Activated CD4-positive, alpha-beta T cell treated with anti-CD3 and anti-CD28 coated beads for 36 hours (primary cell): ENCODE measurements at places on chromosomes 16 and 17.

DNA sequence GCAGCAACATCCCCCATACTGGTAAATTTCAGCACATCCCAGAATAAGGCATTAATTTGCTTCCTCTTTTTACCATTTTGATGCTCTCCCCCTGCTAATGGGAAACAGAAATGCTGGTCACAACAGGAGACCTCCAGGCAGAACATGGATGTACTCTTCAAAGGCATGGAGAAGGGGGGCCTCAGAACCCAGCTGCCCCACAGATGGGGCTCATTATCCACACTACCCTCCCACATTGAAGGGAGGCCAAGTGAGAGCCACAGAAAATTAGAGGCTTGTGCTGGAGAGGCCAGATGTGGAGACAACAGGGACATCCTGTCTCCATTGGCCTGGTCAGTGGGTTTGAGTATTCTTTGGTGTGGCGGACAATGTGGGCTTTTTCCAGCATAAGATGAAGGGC lies 150.1 kb upstream of the CDH11 start:
- no peaks in the 10 kb centered on the region for H3K4me1 ChIP-seq
- H3K27ac ChIP-seq: no peak overlapping the region
- no peaks in the 10 kb centered on the region for H3K36me3 ChIP-seq
- H3K4me3 ChIP-seq: no peak overlapping the region

- DNase-seq: peak; percentile 98
- peaks cover 28% of the 10 kb centered on the region for H3K4me1 ChIP-seq
- H3K4me3 ChIP-seq: peak within 1 kb of the TSS; percentile 100
- H3K27me3 ChIP-seq: no peaks in the 10 kb centered on the region
- H3K36me3 ChIP-seq: peaks cover 14% of the 10 kb centered on the region
Observed at GRCh38 chr16:2682209-2683021, at the start of gene KCTD5. Gene KCTD5 (plus strand): TSS chr16:2682523. CDS start chr16:2682549, 26 bp downstream.

DNA sequence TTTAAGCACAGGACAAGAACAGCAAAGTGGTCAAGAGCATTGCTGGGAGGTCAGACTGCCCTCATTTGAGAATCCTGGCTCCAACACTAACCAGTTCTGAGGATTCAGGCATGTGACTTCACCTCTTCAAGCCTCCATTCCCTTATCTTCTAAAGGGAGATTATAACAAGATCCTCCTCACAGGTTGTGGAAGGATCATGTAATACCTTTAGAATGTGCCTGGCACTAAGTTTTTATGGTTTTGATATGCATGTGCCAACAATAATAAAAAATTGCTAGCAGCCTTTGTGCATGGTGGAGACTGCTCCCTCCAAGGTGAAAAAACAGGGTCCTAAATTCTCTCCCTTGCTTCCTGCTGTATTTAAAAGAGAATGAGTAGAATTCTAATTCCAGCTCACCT lies 36.0 kb upstream of the ADAMTS18 start:
- no peak overlapping the region for H3K27ac ChIP-seq
- H3K4me1 ChIP-seq: no peaks in the 10 kb centered on the region
- no peak overlapping the region for H3K4me3 ChIP-seq

DNA sequence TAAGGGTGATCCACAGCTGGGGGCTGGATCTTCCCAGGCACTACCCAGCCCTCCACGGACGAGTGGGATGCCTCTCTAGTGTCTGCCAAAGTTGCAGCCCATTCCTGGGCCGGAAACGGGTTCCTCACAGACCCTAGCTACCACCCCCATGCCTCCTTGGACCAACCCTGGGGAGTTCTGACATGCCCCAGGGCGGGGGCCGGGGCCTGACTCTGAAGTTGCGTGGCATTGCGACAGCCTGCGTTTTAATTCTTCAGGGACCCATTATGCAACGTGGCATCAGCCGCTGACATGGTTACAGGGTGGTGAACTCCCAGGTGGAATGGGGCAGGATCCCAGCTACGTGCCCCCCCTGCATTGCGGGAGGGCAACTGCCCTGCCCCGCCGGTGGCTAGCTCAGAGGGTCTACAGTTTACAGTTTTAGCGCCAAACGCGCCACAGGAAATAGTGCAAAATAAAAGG lies 2.7 kb downstream of the CBX4 start:
- H3K27me3 ChIP-seq: peaks cover 14% of the 10 kb centered on the region
- no peak overlapping the region for H3K27ac ChIP-seq
- DNase-seq: no peak
- peak overlapping the region; percentile 92 for H3K4me3 ChIP-seq
- H3K36me3 ChIP-seq: peaks cover 14% of the 10 kb centered on the region
- peaks cover 41% of the 10 kb centered on the region for H3K4me1 ChIP-seq

DNA sequence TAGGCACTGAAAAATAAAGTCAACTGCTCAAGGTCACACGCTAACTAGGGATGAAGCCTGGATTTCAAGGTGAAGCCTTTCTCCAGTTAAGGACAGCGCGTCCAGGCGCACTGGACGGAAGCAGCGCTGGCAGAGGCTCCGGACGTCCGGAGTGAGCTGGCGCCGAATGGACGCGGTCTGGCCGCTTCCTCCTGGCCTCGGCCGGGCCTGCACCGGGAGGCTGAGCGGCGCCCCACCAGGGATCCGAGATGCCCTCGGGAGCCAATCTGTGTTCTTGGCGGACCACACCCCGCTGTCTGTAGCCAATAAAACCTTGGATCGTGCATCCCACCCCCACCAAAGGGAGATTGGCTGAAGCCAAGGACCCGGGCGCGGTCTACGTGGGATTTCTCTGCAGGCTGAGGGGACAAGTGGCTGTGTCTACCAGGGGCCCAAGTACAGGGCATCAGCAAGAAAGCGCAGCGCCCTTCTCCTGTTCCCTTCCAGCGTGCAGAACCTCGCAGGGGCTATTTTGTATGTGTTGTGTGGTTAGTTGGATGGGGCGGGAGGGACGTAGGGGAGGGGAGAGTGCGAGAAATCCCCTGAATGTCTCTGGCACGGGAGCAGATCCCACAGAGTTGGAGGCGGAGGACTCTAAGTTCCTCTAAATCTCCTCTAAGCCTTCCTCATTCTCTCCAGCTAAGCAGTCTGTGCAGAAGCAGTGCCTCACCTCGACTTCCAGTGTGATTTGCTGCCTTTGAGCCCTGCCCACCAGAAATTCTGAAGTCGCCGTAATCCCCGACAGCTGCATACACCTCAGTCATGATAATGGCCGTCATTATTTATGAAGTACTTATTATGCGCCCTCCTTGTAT lies 2.5 kb upstream of the AKAP10 start:
- no peak overlapping the region for H3K4me3 ChIP-seq
- peaks cover 30% of the 10 kb centered on the region for H3K4me1 ChIP-seq
- DNase-seq: no peak
- H3K36me3 ChIP-seq: peaks cover 23% of the 10 kb centered on the region

GRCh38 chr17:34265711-34266110 lies 4.3 kb upstream of the CCL7 start:
- no peak overlapping the region for H3K27ac ChIP-seq
- no peaks in the 10 kb centered on the region for H3K36me3 ChIP-seq

DNA sequence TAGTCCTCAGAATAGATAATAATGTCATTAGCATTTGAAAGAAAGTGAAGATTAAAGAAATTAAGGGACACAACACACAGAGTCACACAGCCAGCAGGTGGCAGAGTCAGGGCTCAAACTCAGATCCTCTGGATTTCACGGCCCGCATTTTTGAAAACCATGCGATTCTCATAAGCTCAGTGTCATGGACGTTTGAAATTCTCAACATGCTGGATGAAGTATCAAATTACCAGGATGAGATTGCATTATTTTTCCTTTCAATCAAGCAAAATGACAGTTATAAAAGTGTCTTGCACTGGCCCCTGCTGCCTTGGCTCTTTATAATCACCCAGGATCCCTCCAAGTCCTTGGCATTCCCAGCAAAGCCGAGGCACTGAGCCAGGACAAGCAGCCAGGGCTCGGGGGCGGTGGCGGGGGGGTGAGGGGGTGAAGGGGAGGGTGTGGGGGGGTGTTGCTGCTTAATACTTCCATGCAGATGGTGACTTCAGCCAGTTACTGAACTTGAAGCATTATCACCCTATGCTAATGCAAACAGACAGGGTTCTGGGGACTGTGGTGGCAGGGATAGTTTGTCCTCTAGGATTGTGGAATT lies 6.6 kb upstream of the BMERB1 start:
- H3K4me3 ChIP-seq: no peak overlapping the region
- no peaks in the 10 kb centered on the region for H3K36me3 ChIP-seq
- H3K27me3 ChIP-seq: peaks cover 3% of the 10 kb centered on the region
- peak; percentile 78 for DNase-seq

DNA sequence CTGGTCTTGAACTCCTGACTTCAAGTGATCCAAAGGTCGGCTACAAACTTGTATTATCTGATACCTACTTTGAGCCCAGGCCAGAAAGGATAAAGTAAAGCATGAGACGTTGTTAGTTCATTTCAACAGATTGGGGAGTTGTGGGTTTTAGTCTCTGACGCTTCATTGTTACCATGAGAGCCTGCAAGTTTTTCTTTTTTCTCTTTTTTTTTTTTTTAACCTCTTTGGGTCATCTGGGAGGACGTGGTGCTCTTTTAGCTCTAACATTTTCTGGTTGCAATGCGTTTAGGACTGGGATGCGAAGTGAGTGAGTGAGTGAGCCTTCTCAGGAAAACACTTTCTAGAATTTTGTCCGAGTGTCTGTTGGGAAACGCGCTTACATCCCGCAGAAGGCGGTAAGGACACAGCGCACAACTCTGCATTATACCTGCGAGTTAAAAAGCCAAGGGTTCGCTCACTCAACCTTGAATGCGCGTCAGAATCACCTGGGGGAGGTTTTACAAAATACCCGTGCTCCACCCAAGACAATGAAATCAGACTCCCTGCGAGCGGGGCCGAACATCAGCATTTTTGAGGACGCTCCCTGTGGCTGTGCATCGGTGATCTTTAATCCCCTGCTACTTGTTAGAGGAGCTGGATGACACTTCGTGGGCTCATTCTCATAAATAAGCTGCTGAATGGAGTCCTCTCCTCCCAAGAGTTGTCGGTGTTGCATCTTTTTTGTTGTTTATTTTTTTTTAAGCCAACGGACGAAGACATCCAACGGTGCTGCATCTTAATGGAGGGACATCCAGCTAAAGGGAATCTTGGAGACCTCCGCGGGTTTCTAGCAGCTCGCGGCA lies 629 bp upstream of the RNF135 start:
- H3K27me3 ChIP-seq: peaks cover 9% of the 10 kb centered on the region
- peaks cover 36% of the 10 kb centered on the region for H3K4me1 ChIP-seq
- DNase-seq: peak; percentile 71
- peak overlapping the region; percentile 93 for H3K4me3 ChIP-seq
- H3K36me3 ChIP-seq: peaks cover 18% of the 10 kb centered on the region

DNA sequence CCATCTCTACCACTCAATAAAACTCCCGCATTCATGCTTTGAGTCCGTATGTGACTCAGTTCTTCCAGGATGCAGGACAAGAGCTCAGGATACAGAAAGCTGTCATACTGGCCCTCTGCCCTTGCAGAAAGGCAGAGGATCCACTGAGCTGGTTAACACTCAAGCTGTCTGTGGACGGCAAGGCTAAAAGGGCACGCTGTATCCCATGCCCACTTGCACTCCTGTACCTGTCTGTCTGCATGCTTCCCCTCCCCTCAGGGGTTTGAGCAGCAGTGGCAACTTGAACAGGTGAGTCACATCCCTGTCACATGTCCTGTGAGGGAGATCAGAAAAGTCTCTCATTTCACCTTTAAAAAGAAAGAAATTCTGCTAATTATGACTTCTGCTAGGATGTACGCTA lies 293.8 kb downstream of the HS3ST3B1 start:
- no peak overlapping the region for H3K27ac ChIP-seq
- H3K36me3 ChIP-seq: no peaks in the 10 kb centered on the region
- peaks cover 13% of the 10 kb centered on the region for H3K4me1 ChIP-seq
- peaks cover 11% of the 10 kb centered on the region for H3K27me3 ChIP-seq
- H3K4me3 ChIP-seq: no peak overlapping the region
- no peak for DNase-seq

DNA sequence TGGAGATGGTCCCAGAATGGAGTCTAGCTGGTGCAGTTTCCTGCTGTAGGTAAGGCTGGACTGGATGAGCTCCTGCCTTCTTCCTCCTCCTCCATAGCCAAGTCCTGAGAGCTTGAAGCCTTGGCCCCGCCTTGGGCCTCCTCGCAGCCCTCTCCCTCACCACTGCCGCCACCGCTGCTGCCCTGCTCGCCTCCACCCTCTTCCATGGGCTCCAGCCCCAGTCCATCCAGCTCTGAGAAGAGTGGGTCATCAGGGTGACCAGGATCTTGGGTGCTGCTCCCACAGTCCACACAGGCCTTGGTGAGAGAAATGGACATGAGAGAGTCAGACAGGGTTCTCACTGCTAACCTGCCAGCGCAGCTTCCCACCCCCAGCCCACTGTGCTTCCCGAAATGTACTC lies 11.2 kb downstream of the PER1 start:
- H3K27me3 ChIP-seq: no peaks in the 10 kb centered on the region
- no peak overlapping the region for H3K27ac ChIP-seq
- H3K4me1 ChIP-seq: no peaks in the 10 kb centered on the region

GRCh38 chr17:81371910-81372760 lies 23.1 kb upstream of the BAHCC1 start:
- no peaks in the 10 kb centered on the region for H3K36me3 ChIP-seq
- DNase-seq: no peak
- no peak overlapping the region for H3K27ac ChIP-seq
- H3K4me3 ChIP-seq: no peak overlapping the region
- no peaks in the 10 kb centered on the region for H3K4me1 ChIP-seq

- H3K4me1 ChIP-seq: peaks cover 22% of the 10 kb centered on the region
- no peak for DNase-seq
- H3K27ac ChIP-seq: no peak overlapping the region
- no peaks in the 10 kb centered on the region for H3K27me3 ChIP-seq
- H3K4me3 ChIP-seq: no peak overlapping the region
- peaks cover 4% of the 10 kb centered on the region for H3K36me3 ChIP-seq
Observed at GRCh38 chr17:4994081-4994595, 3.2 kb downstream of the INCA1 start.

GRCh38 chr17:7475764-7476422 lies 3.5 kb downstream of the ZBTB4 start:
- no peak overlapping the region for H3K4me3 ChIP-seq
- H3K36me3 ChIP-seq: peaks cover 10% of the 10 kb centered on the region
- H3K27me3 ChIP-seq: no peaks in the 10 kb centered on the region
- peak; percentile 34 for DNase-seq
- peak overlapping the region; percentile 75 for H3K27ac ChIP-seq
- H3K4me1 ChIP-seq: peaks cover 55% of the 10 kb centered on the region

GRCh38 chr17:65487161-65487560 lies 74.3 kb downstream of the AXIN2 start:
- peaks cover 5% of the 10 kb centered on the region for H3K27me3 ChIP-seq
- no peaks in the 10 kb centered on the region for H3K4me1 ChIP-seq
- no peaks in the 10 kb centered on the region for H3K36me3 ChIP-seq
- no peak overlapping the region for H3K27ac ChIP-seq
- H3K4me3 ChIP-seq: no peak overlapping the region

GRCh38 chr16:80260906-80261311 lies 279.9 kb upstream of the DYNLRB2 start:
- H3K4me3 ChIP-seq: no peak overlapping the region
- no peak overlapping the region for H3K27ac ChIP-seq
- H3K27me3 ChIP-seq: peaks cover 17% of the 10 kb centered on the region
- H3K4me1 ChIP-seq: peaks cover 3% of the 10 kb centered on the region

GRCh38 chr17:2690165-2691068 lies 21.1 kb downstream of the CLUH start:
- no peak overlapping the region for H3K27ac ChIP-seq
- DNase-seq: no peak
- no peak overlapping the region for H3K4me3 ChIP-seq
- peaks cover 22% of the 10 kb centered on the region for H3K36me3 ChIP-seq
- H3K27me3 ChIP-seq: no peaks in the 10 kb centered on the region

GRCh38 chr16:87185308-87185707 lies 131.9 kb downstream of the C16orf95 start:
- H3K36me3 ChIP-seq: no peaks in the 10 kb centered on the region
- H3K4me1 ChIP-seq: no peaks in the 10 kb centered on the region
- peaks cover 5% of the 10 kb centered on the region for H3K27me3 ChIP-seq
- no peak overlapping the region for H3K4me3 ChIP-seq
- no peak overlapping the region for H3K27ac ChIP-seq
